ENCODE measurements at places on chromosomes 6 and 20.

DNA sequence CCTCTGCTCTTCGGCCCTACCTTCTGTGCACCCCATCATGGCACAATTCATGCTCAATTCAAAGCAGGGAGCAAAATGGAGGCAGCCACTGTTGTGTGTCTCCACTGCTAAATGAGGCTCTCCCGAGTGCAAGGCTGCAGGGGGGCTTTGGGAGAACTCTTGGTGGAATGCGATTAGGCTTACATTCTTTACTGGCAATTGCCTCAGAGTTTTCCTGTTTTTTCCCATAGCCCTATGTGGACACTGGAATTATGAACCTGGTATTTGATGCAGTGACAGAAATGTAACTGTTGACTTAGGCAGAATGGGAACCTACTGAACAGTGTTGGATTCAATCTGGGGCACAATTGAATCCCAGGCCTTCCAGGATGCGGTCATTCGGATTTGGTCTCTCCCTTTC, 187.9 kb upstream of the GMDS start:
- no peak for DNase-seq

- no peak for DNase-seq
Measured at GRCh38 chr6:74018825-74019224, 322.8 kb downstream of the CD109 start.

- DNase-seq = no peak
Measured at GRCh38 chr6:111175109-111175508, 87.8 kb downstream of the SLC16A10 start.

DNA sequence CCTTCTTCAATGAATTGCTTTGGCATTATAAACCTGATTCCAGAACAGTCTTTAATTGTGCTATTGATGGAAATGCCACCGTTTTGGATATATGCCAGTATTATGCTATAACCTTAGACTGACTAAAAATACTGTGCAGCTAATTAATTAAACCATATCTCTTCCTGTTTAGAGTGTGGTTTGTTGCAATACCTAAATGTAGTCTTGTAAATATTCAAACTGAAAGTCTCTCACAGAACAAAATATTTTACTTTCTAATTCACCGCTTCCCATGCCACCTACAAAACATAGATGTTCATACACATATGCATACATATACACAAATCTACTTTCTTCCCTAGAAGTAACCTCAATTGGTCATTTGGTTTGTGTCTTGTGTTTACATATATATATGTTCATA, 126.6 kb downstream of the SIM1 start:
- no peak for DNase-seq

GRCh38 chr6:38610050-38610625, 29.6 kb downstream of the BTBD9 start:
- no peak for DNase-seq

DNA sequence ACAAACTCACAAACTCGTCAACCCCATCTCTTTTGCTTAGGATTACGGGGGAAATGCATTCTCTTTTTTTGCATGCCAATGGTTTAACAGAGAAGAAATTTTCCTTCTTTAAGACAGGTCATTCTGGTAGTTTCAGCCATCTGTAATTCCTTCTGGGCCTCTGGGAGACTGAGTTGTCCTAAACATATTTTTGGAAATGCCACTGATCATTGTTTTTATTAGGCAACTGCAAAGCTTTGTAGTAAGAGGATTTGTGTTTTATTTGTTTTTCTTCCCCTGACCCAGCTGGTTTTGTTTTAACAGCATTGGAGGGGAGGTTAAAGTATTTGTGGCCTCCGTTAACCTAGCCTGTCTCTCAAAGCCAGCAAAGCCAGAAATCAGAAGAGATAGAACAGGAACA, 73.1 kb upstream of the ISM1 start:
- DNase-seq = no peak

DNA sequence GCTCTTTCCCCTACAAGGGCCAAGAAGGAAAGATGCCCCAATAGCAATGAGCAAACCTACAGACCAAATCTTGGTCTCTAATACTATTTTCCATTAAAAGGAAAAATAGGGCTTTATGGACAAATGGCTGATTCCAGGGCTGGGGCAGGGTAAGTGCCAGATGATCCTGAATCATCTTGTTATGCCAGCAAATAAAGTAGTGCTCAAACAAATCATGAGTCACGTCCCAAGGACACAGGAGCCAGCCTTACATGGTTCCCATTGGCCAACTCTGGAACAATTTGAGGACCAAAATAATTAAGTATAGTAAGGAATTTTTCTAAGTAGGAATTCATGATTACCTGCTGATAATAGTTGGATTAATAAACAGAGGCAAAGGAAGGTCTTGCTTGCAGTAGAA, 53.2 kb upstream of the NKX2-4 start:
- DNase-seq = no peak

GRCh38 chr6:74366634-74367033, 670.6 kb downstream of the CD109 start:
- no peak for DNase-seq

DNA sequence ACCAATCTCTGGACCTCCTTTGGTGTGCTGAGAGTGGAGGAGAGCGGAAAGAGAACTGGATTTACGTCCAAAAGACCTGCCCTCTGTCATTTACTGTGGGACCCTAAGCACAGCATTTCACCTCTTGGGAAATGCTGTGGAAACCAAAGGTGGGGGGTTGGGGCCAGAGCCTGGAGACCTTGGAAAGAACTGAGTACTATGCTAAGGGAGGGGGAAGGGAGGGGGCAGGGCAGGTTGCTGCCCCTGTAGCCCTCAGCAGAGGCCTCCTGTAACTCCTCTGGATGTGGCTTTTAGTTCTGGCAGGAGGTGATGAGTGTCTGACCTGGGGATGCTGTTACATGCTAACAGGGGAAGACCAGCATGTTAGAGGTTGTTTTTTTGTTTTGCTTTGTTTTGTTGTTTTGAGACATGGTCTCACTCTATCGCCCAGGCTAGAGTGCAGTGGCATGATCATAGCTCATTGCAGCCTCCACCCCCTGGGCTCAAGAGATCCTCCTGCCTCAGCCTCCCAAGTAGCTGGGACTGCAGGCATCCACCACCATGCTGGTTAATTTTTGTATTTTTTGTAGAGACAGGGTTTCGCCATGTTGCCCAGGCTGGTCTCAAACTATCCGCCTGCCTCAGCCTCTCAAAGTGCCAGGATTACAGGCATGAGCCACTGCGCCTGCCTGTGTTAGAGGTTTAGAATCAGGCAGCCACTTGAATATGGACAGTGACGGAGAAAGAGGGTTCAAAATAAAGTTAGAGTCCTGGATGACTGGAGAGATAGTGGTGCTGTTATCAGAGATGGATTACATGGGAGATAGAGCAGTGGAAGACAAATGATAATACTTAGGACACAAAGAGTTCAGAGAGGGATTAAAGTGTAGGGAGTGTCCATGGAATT, 18.4 kb upstream of the PARD6B start:
- no peak for DNase-seq

GRCh38 chr20:24969186-24970029, 20.3 kb downstream of the CST7 start:
- no peak for DNase-seq

GRCh38 chr20:61556111-61556510, 304.1 kb downstream of the CDH4 start:
- DNase-seq = no peak

- DNase-seq = no peak
Measured at GRCh38 chr20:58192567-58192966, 35.9 kb downstream of the ANKRD60 start.
